NCI-H524 treated with DMSO at 0.1 percent for 48 hours (cell line): ENCODE measurements at places on chromosomes 2 and 18.

- DNase-seq = no peak
Measured at GRCh38 chr18:48359626-48360025, 49.6 kb downstream of the ZBTB7C start.

GRCh38 chr2:27025281-27025800, 7.4 kb upstream of the TMEM214 start:
- DNase-seq = no peak

GRCh38 chr18:9697121-9697520, 11.0 kb upstream of the RAB31 start:
- no peak for DNase-seq

DNA sequence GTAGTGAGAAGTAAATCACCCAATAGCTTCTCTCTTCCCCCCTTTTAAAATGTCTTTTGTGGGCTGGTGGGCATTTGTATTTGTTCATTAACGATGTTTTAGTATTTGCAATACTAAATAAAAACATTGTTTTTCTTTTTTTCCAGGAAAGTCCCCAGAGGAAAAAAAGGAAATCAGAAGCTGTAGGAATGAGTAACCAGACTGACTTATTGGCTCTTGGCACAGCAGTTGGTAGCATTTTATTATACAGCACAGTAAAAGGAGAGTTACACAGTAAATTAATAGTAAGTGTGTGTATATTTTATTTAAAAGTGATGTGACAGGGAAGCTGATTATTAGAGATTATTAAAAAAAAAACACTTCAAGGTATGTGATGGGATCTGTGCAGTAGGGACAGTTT, 7.4 kb downstream of the WDR43 start:
- no peak for DNase-seq

- no peak for DNase-seq
Measured at GRCh38 chr2:145631561-145631960, 1111.6 kb upstream of the ZEB2 start.

DNA sequence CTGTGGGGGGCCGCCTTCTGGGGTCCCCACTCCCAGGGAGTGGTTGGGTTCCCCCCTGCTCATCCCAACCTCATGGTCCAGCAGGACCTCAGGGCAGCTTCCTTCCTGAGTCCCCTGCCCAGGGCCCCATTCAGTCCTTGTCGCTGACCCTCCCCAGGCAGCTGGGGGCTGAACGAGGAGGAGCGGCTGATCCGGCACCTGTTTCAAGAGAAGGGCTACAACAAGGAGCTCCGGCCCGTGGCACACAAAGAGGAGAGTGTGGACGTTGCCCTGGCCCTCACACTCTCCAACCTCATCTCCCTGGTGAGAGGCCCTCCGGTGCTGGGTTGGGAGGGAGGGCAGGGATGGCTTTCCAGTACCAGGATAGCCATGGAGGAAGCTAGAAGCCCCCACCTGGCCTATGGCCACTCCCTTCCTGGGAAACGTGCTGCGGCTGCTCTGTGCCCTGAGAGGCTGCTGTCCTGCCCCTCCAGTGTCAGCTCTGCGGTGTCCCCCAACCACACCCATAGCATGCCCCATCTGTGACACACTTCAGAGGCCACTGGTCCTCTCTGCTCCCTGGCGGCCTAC, 497 bp downstream of the CHRND start:
- no peak for DNase-seq

GRCh38 chr2:2570871-2571270, 239.8 kb upstream of the MYT1L start:
- DNase-seq = no peak
